ENCODE measurements at places on chromosomes 13 and 19. TPM values are rescaled to one million over a fixed set of nuclear protein-coding genes. Genes with fewer than 3 reads are reported as not detected.

- DNase-seq = peak; percentile 23
Measured at GRCh38 chr19:48499316-48500090, 12.1 kb downstream of the LMTK3 start.

DNA sequence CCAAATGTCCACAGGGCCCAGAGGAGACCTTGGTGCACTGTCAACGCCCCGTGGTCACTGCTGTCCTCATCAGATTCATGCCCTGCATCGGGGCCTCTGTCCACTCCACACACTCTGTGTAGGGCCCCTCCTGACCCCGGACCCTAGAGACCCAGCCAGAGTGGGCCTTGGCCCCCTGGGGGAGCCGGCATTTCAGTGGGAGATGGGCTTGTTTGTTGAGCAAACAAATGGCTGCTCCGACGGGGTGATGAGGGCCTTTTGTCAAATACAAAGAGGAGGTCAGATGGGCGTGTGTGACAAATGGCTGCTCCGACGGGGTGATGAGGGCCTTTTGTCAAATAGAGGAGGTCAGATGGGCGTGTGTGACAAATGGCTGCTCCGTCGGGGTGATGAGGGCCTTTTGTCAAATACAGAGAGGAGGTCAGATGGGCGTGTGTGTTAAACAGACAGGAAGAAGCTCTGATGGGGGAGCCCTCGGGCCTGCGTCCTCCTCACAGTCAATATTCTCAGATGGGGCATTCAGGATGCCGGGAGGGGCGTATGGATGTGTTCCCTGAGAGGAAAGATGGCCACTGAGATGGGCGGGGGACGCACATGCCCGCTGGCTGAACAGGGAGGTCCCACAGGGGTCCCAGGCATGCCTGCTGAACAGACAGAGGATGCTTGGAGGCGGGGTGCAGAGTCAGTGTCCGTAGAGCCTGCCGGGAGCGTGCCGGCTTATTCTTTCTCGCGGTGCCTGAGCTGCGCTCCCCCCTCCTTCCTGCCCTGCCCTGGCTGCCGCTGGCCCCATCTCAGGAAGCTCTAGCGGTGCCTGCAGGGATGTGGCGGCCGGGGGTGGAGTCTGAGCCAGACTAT is 36.3 kb downstream of the SMIM24 start:
- no peak for DNase-seq

DNA sequence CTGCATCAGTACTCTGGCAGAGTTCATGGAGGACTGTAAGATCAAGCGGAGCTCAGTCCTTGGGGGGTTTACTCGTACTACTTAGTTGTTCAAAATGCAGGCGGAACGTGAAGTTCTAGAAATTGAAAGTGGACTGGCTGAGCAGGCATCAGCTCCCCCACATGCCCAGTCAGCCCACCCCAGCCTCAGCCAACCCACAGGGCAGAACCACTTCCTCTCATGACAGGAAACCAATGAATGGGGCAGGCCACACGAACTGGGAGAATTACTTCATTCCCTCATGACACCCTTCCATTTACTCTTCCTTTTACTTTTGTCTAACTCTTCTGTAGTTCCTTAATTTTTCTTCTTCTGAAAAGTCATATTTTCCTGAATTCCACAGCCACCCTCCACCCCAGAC is 71.9 kb downstream of the FLT1 start:
- DNase-seq = peak; percentile 17

The ACTN4 gene
- 199 TPM for total RNA-seq

GRCh38 chr13:32047088-32047487 is 15.5 kb downstream of the FRY start:
- no peak for DNase-seq

DNA sequence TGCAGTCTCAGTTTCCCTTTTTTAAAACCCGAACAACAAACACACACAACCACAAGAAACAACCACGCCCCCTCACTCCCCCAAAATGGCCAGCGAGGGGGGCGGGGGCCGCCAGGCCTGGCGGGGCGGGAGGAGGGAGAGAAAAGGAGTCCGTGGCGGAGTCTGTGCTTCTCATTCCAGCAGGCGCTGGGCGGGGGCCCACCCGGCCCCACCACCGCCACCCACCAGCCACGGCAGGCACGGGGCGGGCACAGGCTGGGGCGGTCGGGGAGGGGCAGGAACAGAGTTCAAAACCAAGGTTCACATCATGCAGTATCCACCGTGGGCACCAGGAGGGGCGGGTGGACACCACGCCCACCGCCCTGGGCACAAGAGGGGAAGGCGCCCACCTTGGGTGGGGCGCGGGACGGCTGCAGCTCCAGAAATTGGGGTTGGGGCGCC is 12.9 kb downstream of the DPF1 start:
- no peak for DNase-seq

The KLK14 gene
- total RNA-seq = not detected

The MEX3D gene
- total RNA-seq = 72.7 TPM

- DNase-seq = no peak
Measured at GRCh38 chr19:13382633-13382938, 123.7 kb downstream of the CACNA1A start.

The MIDN gene
- total RNA-seq = 8.7 TPM

DNA sequence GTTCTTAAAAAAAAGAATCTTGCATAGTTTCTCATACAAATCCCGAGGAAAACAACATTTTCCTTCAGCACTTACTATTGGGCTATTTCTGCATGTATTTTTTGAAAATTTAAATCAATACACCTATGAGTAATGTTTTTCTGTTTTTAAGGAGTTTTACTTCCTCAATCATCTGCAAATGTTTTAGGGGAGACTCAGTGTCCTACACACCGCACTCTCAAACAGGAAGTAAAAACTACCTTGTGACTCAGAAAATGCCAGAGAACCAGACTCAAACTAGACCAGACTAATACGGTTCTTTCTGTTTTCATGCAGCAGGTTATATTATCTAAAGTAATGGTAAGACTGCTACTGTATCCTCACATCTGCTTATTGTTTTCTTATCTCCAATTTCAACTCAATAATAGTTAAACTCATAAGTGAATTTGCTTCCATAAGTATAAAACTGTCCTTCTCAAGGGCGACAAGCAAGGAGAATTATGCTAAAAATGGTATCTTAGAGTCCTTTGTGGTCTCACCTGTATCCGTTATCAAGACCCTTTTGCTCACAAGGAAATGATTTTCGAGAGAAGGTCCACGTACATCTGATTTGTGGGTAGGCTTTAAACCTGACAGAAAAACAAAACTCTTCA is 52.5 kb downstream of the FLT3 start:
- peak; percentile 36 for DNase-seq

The ZNF20 gene
- total RNA-seq = 2.6 TPM

DNA sequence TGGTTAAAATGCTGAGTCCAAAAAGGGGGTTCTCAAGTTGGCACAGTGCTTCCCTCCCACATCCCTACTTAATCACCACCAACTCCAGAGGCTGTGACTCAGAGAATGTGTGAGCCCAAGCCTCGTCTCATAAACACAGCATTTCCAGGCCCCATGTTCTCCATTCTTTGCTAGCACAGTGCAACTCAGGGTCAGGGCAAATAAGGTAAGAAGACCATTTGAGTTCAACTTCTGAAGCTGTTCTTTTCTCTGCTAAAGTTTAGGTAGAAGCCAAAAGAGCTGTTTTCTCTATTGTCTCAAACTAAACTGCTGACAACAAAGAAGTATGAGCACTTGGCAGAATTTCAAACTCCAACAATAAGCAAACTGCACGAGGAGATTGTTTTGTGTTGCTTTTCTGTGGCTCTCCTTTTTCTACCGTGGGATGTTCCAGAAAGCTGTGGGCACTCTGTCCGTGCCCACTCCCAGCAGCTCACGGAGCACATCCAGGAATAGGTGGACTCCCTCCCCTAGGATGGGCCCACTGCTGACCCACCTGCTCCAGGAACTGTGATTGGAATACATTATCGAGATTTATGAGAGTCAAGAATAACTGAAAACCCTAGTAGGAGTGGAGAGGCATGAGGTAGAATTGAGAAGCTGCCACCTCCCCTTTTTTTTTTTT is 494.3 kb downstream of the COG6 start:
- peak; percentile 78 for DNase-seq

- DNase-seq = no peak
Measured at GRCh38 chr13:60012488-60012887, 151.2 kb downstream of the DIAPH3 start.

The ZNF611 gene
- total RNA-seq = 12.5 TPM

- peak; percentile 66 for DNase-seq
Measured at GRCh38 chr19:55116232-55116858, 1.1 kb downstream of the PPP1R12C start.

DNA sequence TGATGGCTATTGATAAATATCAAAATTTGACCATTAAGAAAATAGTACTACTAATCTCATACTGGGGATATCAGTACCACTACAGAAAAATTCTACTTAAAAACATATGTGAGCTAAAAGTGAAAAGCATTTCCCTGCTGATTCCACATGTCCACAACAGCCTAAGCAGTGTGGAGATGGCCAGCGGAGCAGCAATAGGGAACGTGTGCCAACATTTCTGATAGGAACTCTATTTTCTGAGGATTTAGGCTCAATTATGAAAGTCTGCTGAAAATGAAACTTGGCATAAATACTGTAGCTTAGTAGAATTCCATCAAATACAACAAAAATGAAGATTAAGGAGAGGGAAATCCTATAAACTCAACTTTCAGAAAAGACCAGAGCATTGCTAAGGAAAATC is 311.6 kb downstream of the ENOX1 start:
- no peak for DNase-seq
